Stimulated activated CD8-positive, alpha-beta memory T cell treated with anti-CD3 and anti-CD28 coated beads, Interleukin-4, amount 100 ng/mL, for 1 hour (primary cell): ENCODE measurements at places on chromosomes 4 and X.

GRCh38 chr4:1770245-1770644 lies 22.8 kb upstream of the FGFR3 start:
- DNase-seq: no peak

DNA sequence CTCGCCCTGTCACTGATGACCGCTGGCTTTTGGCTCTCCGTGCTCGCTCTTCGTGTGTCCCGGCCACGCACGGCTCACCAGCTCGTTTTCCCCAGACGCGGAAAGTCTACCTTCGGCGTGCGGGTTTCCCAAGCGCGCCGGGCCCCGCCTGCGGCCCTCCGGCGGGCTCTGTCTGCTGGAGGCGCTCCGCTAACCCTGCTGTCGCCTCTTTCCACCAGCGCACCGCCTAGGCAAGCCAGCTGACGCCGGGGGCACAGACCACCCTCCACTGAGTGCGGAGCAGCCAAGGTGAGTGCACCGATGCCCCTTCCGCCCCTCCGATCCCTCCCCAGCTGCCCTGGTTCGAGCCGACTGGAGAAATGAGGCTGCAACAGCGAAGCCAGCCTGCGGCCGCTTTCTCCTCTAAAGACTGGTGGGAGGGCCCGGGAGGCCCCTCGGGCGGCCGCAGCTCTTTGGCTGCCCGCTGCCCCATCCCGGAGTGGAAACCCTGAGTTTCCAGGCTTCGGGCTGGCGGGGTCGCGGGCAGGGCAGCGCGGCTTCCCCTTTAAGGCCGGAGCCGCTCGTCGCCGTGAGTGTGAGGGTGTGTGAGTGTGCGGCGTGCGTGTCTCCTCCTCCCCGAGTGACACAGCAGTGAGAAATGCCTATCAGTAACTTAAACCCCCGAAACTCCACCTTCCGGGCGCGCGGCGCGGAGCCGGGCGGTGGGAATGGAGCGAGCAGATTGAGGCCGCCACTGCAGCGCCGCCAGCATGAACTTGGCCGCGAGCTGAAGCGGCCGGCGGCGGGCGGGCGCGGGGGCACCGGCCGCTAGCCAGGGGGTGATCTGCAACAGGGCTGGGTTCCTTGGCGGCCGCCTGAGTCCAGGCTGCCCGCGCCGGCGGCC lies at the start of gene MAMLD1:
Gene MAMLD1 (plus strand): TSS at position 719 of the 883 bp plus-strand sequence. CDS start 82,200 bp downstream, outside the sequence.
- DNase-seq: no peak

DNA sequence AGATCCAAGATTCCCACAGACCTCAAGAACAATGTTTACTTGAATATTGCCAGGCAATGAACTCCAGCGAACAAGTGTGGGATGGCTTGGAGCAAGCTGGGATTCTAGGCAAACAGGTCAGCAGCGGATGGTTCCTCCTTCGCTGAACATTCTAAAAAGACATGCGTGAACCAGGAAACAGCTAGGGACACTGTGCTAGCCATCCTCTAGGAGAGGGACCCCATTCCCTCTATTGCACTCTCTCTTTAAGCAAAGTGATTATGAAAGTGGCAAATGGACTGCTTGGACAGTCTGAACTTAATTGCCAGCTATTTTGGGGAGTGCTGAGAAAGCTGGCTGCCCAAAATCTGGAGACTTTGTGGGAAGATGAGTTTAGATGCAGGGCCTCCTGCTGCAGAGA lies 29.9 kb upstream of the TEC start:
- DNase-seq: no peak

DNA sequence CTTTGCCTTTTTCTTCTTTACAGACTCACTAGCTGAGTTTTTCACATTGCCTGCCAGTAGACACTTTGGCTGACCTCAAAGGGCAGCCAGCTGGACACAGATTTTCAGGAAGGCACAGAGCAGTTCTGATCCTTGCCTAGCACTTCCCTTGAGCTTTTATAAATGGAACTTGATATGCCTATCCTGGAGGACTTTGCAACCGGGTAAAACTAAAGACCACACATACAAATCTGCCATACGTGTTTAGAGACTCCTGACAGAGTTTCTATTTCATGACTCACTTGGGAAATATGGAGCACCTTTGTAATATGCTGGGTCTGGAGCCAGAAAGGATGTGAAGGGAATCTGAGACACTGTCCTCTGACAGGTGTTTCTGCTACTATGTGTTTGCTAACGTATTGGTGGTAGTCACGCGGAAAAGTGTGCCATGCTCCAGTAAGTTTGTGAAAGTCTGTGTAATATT lies 56.7 kb upstream of the RASSF6 start:
- no peak for DNase-seq

DNA sequence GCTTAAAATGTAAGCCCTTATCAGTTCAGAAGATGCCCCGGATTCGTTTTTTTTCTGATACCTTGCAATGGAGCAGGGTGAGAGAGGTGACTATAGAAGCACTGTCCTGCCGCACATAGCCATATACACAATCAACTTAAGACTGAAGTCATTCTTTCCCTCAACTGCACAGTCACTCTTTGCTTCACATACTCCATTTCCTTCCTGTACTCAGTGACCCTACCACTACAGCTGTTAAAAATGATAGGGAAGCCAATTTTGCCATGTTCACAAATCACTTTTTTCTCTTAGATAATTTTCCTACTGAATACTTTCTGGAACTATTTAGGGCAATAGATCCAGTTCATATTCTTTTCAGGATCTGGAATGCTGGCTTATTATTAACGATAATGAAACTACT lies 300.0 kb downstream of the ANK2 start:
- no peak for DNase-seq

- no peak for DNase-seq
Measured at GRCh38 chr4:185424905-185425646, 688 bp downstream of the UFSP2 start.

- no peak for DNase-seq
Measured at GRCh38 chrX:48493890-48494364, 14.9 kb upstream of the PORCN start.

GRCh38 chr4:7280926-7281690 lies 88.8 kb downstream of the SORCS2 start:
- DNase-seq: no peak
